ENCODE measurements at places on chromosomes 5 and 9.

DNA sequence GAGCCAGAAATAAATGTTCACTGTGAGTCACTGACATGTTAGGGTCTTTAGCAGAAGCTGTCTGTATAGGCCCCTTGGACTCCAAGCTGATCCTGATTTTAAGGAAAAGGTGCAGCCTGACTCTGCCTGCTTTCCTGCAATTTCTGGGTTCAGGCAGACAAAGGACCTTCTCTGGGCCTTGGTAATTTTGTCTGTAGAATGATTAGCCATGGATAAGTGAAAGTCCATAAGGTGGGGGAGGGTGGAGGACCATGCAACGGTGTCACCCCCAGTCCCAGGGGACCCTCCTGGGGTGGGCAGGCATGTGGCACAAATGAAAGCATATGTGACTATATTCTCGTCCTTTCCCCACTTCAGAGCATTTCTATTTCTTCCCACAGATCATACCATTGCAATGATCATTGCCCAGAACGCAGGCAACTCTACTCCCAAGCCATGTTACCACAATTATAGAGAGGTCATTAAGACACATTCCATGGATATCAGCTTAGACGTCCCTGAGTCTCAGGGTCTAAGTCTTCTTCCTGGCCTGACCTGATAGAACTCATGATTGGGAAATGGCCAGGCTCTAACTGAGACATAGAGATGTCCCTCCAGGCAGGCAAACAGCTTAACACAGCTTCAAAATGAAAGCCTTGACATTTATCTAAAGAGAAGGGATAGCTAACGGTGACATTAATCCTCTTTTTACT lies 157.9 kb upstream of the ALDH1B1 start:
- DNase-seq, result no peak

DNA sequence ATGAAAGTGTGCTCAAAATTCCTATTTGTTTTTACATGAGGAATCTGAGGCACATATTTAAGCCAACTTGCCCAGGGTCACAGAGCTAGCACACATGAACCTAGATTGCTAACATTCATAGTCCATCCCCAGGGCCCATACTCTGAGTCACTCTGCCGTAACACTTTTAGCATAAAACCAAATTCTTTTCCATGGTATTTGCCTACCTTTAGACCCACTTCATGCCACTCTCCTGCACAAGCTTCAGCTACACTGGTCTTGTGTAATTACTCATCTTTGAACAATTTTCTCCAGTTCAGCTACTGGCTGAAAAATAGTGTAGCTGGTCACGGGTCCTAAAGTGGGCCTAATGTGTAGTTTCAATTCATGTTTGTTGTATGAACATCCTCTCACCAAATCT lies 200.7 kb downstream of the SLC12A2 start:
- no peak for DNase-seq

DNA sequence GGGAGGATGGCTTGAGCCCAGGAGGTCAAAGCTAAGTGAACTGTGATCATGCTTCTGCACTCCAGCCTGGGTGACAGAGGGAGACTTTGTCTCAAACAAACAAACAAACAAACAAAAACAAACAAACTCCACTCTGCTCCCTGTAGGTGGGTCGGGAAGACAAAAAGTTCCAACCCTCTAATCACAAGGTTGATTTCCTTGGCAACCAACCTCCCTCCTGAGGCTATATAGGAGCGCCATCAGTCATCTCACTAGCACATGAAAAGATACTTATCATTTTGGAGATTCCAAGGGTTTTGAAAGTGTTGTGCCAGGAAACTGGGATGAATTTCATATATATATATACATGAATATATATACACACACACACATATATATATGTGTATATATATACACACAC lies 160.5 kb downstream of the TUSC1 start:
- no peak for DNase-seq

- DNase-seq, result no peak
Observed at GRCh38 chr9:72695365-72695764, 174.0 kb downstream of the TMC1 start.

- peak; percentile 97 for DNase-seq
Observed at GRCh38 chr5:137304226-137304874, 194.8 kb downstream of the SPOCK1 start.

GRCh38 chr9:29389421-29389820 lies 1816.1 kb upstream of the C9orf72 start:
- no peak for DNase-seq

GRCh38 chr5:124876983-124877382 lies 130.5 kb upstream of the ZNF608 start:
- no peak for DNase-seq

DNA sequence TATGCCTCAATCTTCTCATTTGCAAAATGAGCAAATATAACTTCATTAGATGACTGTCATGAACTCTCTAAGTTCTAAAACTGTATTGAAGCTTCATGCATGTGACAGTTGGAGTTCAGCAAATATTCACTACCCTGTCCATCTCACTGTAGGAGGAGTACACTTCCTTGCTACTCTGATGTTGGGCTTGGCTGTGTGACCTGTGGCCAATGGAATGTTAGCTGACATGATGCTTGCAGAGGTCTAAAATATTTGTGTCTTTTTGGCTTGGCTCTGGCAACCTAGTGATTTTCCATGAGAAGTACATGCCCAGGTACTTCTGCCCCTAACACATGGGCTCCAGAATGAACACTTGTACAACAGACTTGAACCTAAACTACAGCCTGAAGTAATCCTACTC lies 203.1 kb upstream of the ANKH start:
- DNase-seq, result no peak

DNA sequence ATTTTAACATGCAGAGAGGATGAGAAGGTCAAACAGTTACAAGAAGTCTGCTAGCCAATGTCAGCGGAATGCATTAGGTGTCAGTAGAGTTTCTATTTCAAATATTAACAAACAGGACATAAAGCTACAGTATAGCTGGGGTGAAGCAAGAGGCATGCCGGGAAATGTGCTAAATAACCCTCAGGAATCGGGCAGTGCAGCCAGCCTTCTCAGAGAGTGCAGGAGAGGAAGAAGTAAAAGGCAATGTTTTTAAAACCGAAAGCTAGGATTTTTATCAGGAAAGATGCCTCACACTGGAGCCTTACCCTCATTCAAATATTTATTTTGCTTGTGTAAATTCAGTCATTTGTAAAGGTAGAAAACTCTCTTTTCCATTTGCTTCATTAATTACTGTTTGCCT lies 59.1 kb upstream of the SH3GL2 start:
- DNase-seq, result no peak

- no peak for DNase-seq
Observed at GRCh38 chr5:38639377-38640358, 83.2 kb upstream of the LIFR start.

GRCh38 chr9:127522727-127523126 lies 71.4 kb downstream of the LRSAM1 start:
- no peak for DNase-seq

GRCh38 chr5:170443624-170444023 lies 54.5 kb upstream of the KCNMB1 start:
- DNase-seq, result no peak

- no peak for DNase-seq
Observed at GRCh38 chr9:114302727-114303126, 20.2 kb upstream of the ORM1 start.

DNA sequence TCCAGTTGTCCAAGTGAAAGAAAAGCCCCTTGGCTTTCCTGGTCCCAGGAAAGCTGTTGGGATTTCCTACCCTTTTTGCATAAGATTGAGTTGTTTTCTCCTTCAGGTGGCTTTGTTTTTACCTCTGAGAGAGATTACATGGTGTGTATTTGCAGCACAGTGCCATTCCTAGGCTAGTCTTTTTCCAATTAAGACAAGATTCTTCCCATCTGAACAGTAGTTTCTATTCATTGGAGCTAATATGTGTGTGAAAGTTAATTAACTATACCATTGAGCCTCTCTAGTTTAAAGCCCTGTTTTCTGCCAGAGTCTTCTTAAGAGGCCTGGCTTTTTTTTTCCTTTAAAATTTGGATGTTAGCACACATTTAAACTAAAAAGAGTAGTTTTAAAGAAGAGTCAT lies 20.1 kb downstream of the MSANTD3 start:
- no peak for DNase-seq

DNA sequence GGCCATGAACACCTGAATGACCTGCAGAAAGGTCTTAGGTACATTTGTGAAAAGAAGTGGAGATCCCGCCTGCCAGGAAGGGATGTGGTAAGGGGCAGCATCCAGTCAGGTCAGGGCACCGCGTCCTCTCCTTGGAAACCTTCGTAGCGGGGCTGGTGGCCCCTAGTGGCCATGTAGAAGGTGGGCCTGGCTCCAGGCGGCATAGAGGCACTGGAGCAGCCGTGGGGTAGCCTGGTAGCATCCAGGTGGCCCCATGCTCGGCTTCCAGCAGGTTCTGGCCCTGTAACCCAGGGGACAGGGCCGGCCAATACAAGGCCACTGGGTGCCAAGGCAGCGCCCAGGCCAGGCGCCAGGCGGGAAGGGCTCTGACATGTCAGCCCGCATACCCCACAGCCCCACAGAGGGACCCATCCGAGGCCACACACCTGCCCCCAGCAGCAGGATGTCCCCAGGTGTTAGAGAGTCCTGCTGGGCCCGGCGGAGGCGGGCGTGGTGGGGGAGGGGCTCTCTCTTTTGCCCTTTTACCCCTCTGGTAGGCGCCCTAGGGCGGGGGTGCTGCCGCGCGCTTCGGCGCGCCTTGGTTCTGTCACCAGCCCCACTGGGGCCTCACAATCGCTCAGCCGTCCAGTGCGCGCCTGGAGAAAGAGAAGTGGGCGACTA lies 58.3 kb upstream of the SPATA31E1 start:
- DNase-seq, result no peak

- DNase-seq, result no peak
Observed at GRCh38 chr5:142976861-142977260, 206.7 kb downstream of the ARHGAP26 start.

DNA sequence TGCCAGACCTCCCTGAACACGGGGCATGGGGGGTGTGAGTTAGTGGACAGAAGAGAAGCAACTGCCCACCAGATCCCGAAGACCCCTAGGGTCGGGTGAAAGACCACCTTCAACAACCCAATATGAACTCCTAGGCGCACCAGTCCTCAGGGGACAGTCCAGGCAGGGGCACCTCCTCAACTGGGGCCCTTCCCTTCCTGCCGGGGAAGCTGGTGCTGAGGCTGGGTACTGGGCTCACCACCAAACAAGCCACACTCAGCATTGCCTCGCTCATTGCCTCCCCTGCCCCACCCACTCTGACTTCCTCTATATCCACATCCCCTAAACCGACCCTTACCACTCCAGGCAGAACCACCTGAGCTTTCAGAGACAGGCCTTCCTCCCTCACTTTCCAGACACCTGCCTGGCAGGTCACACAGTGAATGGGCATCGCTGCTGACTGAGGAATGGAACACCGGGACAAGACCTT lies 42.5 kb downstream of the SEMA4D start:
- no peak for DNase-seq

- no peak for DNase-seq
Observed at GRCh38 chr9:130576176-130576575, 3.2 kb upstream of the FUBP3 start.

DNA sequence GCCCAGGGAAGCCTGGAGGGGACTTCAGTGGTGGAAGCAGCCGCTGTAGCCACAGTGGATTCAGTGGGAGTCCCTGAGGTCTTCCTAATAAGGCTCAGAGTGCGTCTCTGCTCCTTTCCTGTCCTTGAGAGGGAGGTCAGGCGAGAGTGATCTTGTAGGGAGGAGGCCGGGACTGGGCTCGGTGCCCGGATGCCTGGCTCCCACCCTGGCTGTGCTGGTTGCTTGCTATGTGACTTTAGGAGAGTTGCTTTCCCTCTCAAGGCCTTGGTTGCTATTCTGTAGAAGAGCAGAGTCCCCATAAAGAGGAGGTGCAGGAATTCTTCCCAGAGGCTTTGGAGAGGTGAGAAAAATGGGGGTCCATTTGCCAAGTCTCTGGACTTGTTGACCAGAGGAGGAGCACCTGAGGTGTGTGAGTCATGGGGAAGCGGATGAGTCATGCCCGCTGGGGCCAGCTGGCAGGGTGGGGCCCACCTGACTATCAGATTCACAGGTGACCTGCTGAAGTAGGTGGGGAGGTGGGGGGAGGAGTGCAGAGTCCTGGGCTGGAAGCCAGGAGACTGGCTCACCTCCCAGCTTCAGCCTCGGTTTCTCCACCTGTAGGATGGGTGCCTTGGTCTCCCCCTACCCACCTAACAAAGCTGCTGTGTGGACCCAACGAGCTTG lies 13.8 kb downstream of the GSN start:
- no peak for DNase-seq

DNA sequence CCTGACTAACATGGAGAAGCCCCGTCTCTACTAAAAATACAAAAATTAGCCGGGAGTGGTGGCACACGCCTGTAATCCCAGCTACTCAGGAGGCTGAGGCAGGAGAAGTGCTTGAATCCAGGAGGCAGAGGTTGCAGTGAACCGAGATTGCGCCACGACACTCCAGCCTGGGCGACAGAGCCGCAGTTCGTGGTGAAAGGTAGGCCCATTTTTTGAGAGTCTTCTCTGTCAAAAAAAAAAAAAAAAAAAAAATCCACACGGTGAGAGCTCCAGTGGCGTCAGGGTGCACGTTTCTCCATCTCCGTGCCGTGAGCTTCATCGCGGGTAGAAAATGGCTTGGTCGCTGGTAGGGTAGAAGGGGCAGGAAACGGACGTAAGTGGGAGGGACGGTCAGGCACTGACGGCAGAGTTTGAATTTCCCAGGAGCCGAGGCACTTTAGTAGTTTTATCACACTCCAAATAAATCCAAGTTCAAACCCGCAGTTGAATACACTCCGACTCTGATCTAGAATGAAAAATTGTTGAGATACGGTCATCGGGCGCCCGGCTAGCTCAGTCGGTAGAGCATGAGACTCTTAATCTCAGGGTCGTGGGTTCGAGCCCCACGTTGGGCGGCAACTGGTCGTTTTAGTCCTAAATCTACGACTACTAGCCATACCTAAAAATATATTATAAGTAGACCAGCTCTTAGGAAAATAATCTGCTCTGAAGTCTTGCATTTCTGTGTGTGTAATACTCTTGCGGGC lies 2.4 kb upstream of the TRIM7 start:
- no peak for DNase-seq

- DNase-seq, result no peak
Observed at GRCh38 chr5:179223961-179224360, 121.3 kb downstream of the ADAMTS2 start.

DNA sequence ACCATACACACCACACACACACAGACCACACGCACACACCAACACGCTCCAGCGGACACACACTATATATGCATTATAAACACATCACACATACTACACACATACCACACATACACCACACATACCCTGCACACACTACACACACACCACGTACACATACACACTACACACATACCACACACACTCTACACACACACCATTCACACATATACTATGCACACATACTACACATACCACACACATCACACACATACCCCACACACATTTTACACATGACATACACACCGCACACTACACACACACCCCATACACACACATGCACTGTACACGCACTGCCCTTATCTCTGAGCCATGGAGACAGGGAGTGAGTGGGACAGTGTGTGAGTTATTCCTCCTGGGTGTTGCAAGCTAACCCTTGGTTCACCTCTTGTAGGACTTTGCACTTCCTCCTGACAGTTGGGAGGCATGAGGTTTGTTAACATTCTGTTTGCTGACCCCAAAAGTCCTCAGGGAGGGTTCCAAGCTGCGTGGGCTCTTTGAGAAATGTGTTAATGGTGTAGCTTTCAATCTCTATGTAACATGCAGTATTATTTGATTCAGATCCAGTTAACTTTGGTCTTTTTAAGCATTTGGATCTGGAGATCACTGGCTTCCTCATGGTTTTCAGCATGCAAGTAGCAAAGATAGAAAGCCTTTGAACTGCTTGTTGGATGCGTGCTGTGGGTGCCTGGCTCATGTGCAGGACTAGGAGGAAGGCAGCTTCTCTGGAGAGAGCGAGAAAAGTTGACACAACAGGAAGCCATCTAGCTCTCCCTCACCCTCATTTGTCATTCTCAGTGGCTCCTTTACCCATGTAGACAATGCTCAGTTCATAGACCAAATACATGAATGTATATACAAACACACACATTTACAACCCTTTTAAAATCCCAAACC lies 13.7 kb downstream of the IL31RA start:
- DNase-seq, result no peak
